ENCODE measurements at places on chromosomes 2 and 18.

DNA sequence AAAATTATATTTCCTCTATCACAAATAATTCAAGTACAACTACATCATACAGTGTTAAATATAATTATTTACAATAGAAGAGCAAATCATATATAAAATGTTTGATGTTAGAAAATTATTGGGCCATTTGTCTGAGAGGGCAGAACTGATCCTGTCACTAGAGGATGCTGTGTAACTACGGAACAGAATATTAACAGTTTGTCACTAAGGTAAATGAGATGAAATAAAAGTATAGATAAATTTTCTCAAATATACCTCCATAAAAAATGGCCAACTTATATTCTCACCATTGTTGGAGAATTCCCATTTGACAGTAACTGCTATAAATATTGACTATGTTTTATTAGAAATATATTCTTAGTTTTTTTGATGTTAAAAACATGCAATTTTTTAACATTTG is 1067.4 kb upstream of the DDX18 start:
- H3K27me3 ChIP-seq = no peaks in the 10 kb centered on the region
- H3K36me3 ChIP-seq = no peaks in the 10 kb centered on the region
- H3K27ac ChIP-seq = no peak overlapping the region
- DNase-seq = no peak
- no peaks in the 10 kb centered on the region for H3K4me1 ChIP-seq

DNA sequence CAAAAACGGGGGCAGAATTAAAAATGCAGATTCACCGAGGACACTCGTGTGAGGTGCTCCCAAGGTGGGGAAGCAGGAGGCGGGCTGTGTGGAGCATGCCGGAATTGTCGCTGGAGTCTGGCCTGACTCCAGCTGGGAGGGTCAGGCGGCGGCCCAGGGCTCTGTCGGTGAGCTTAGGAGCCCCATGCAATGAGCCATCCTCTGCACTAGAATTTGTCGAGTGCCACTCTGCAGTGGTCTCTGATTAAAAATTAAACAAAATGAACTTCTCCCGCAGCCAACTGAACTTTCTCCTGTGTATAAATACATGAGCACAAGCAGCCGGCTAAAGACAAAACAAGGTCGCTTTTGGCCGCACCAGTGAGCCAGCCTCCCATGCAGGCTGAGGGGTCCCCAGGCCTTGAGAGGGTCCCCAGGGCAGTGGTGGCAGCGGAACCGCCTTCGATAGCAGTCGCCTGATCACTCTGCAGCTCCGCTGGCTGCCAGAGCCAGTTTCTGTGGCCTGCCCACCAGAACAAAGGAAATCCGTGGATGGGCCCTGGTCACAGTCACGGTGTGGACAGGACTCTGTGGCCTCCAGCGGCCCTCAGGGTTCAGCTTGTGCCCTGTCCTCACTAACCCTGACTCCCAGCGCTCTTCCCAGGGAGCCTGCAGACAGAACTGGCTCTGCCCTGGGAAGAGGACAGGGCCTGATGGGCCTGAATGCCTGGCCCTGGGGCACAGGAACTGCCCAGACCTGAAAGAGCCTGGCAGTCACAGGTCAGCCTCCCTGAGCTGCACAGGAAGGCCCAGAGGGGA is 201.3 kb downstream of the EIPR1 start:
- no peak overlapping the region for H3K4me3 ChIP-seq
- H3K27ac ChIP-seq = no peak overlapping the region
- H3K4me1 ChIP-seq = no peaks in the 10 kb centered on the region

- no peak overlapping the region for H3K4me3 ChIP-seq
- no peaks in the 10 kb centered on the region for H3K36me3 ChIP-seq
- H3K27me3 ChIP-seq = no peaks in the 10 kb centered on the region
- H3K27ac ChIP-seq = no peak overlapping the region
- H3K4me1 ChIP-seq = no peaks in the 10 kb centered on the region
- DNase-seq = no peak
These were observed 28.4 kb upstream of the NABP1 start for GRCh38 chr2:191649519-191649918.

- H3K4me3 ChIP-seq = no peak overlapping the region
- no peak overlapping the region for H3K27ac ChIP-seq
- H3K4me1 ChIP-seq = peaks cover 12% of the 10 kb centered on the region
- no peaks in the 10 kb centered on the region for H3K27me3 ChIP-seq
These were observed 8.1 kb upstream of the MGAT4A start for GRCh38 chr2:98739020-98739419.

Data from heart right ventricle (tissue), 16 donors.